ENCODE measurements at places on chromosomes 4 and X.
A peak's percentile ranks its signal among the peaks of the same experiment; 100 is the strongest.

DNA sequence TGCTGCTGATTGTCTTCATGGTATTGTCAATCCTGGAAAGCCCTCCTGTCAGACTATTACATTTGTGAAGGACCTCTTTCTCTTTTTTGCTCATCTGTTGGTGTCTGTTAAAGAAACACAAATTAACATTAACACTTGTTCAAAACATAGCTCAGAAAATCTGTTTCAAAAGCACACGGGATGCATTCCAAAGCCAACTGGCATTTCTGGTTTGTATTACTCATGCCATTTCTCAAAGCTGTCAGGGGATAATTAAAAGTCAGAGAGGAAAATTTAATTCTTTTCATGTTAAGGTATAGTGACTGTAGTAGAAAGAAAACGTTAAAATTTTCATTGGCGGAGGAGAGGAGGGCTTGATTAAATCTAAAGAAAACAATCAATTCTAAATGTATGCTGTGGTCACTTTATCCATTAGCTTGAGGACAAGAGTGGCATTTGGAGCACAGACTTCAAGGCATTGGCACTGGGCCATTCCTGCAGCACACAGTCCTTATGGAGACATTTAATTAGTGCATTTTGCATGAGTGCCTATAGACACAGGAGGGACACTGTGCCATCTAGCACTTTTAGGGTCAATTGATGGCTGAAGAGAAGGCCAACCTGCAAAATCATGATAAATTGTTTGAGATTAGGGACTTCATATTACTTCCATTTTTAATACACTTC is 21.2 kb upstream of the GLRA2 start:
- no peak for DNase-seq
- no peak overlapping the region for H3K27ac ChIP-seq
- no peak overlapping the region for H3K4me3 ChIP-seq
- no peaks in the 10 kb centered on the region for H3K4me1 ChIP-seq
- no peaks in the 10 kb centered on the region for H3K36me3 ChIP-seq
- no peaks in the 10 kb centered on the region for H3K27me3 ChIP-seq

- H3K4me1 ChIP-seq = no peaks in the 10 kb centered on the region
- no peaks in the 10 kb centered on the region for H3K27me3 ChIP-seq
- no peaks in the 10 kb centered on the region for H3K36me3 ChIP-seq
- H3K4me3 ChIP-seq = no peak overlapping the region
- H3K27ac ChIP-seq = no peak overlapping the region
- no peak for DNase-seq
Observed at GRCh38 chrX:70508296-70508911, 63.8 kb downstream of the DLG3 start.

GRCh38 chrX:43676971-43677572 is 21.0 kb downstream of the MAOA start:
- no peaks in the 10 kb centered on the region for H3K4me1 ChIP-seq
- peak overlapping the region; percentile 49 for H3K27ac ChIP-seq
- H3K27me3 ChIP-seq = no peaks in the 10 kb centered on the region
- no peak overlapping the region for H3K4me3 ChIP-seq

- no peaks in the 10 kb centered on the region for H3K27me3 ChIP-seq
- H3K4me3 ChIP-seq = no peak overlapping the region
- DNase-seq = no peak
- H3K4me1 ChIP-seq = no peaks in the 10 kb centered on the region
- H3K27ac ChIP-seq = no peak overlapping the region
- H3K36me3 ChIP-seq = no peaks in the 10 kb centered on the region
Observed at GRCh38 chr4:4666693-4667621, 125.1 kb upstream of the STX18 start.

- no peak for DNase-seq
- no peaks in the 10 kb centered on the region for H3K27me3 ChIP-seq
- H3K36me3 ChIP-seq = no peaks in the 10 kb centered on the region
- H3K4me3 ChIP-seq = no peak overlapping the region
- H3K27ac ChIP-seq = no peak overlapping the region
- H3K4me1 ChIP-seq = peaks cover 9% of the 10 kb centered on the region
Observed at GRCh38 chr4:7168106-7168505, 24.2 kb upstream of the SORCS2 start.

GRCh38 chrX:143435916-143436315 is 81.4 kb downstream of the SPANXN3 start:
- no peaks in the 10 kb centered on the region for H3K27me3 ChIP-seq
- H3K4me1 ChIP-seq = no peaks in the 10 kb centered on the region
- H3K36me3 ChIP-seq = no peaks in the 10 kb centered on the region
- H3K4me3 ChIP-seq = no peak overlapping the region
- DNase-seq = no peak

DNA sequence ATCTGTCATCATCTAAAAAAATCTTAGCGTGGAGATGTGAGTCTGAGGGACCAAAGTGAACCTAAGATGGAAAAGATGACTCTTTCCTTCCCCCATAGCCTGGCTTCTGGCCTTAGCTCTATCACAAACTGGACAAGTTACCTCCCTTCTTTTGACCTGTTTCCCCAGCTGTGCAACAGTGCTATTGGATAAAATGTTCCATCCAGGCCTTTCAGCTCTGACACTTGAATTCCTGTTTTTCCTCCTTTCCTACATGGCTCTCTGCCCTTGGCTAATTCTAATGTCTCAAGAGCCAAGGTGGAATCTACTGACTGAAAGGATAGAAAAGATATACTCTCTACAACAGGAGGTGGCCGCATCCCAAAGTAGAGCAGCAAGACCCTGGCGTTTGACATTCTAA is 84.5 kb upstream of the ARHGEF9 start:
- H3K27me3 ChIP-seq = no peaks in the 10 kb centered on the region
- H3K27ac ChIP-seq = no peak overlapping the region
- DNase-seq = no peak
- H3K4me3 ChIP-seq = no peak overlapping the region
- H3K36me3 ChIP-seq = no peaks in the 10 kb centered on the region

GRCh38 chrX:110317061-110317819 is 645 bp downstream of the AMMECR1 start:
- H3K27me3 ChIP-seq = no peaks in the 10 kb centered on the region
- peak overlapping the region; percentile 61 for H3K4me3 ChIP-seq
- peak; percentile 17 for DNase-seq
- H3K4me1 ChIP-seq = no peaks in the 10 kb centered on the region

- H3K27me3 ChIP-seq = peaks cover 14% of the 10 kb centered on the region
- H3K27ac ChIP-seq = no peak overlapping the region
- no peaks in the 10 kb centered on the region for H3K36me3 ChIP-seq
Observed at GRCh38 chr4:74366367-74366911, 1.5 kb downstream of the EREG start.

- DNase-seq = peak; percentile 98
- H3K27me3 ChIP-seq = no peaks in the 10 kb centered on the region
- H3K4me3 ChIP-seq = peak within 1 kb of the TSS; percentile 98
- H3K36me3 ChIP-seq = no peaks in the 10 kb centered on the region
- H3K4me1 ChIP-seq = peaks cover 37% of the 10 kb centered on the region
Observed at GRCh38 chr4:1289207-1290164, at the start of gene MAEA. TSS of gene MAEA (plus strand) at chr4:1289891. CDS start at chr4:1289914, 23 bp downstream.

- no peak overlapping the region for H3K4me3 ChIP-seq
- H3K27ac ChIP-seq = no peak overlapping the region
- H3K4me1 ChIP-seq = no peaks in the 10 kb centered on the region
- no peak for DNase-seq
- H3K36me3 ChIP-seq = no peaks in the 10 kb centered on the region
Observed at GRCh38 chrX:131955099-131955777, 67.9 kb upstream of the STK26 start.

GRCh38 chr4:100935090-100935489 is 412.2 kb downstream of the PPP3CA start:
- no peaks in the 10 kb centered on the region for H3K27me3 ChIP-seq
- H3K27ac ChIP-seq = no peak overlapping the region
- H3K4me1 ChIP-seq = no peaks in the 10 kb centered on the region
- no peaks in the 10 kb centered on the region for H3K36me3 ChIP-seq
- DNase-seq = no peak

GRCh38 chr4:87093443-87094123 is 126.8 kb downstream of the KLHL8 start:
- no peaks in the 10 kb centered on the region for H3K27me3 ChIP-seq
- peaks cover 27% of the 10 kb centered on the region for H3K4me1 ChIP-seq
- DNase-seq = no peak
- H3K36me3 ChIP-seq = no peaks in the 10 kb centered on the region
- H3K4me3 ChIP-seq = no peak overlapping the region

DNA sequence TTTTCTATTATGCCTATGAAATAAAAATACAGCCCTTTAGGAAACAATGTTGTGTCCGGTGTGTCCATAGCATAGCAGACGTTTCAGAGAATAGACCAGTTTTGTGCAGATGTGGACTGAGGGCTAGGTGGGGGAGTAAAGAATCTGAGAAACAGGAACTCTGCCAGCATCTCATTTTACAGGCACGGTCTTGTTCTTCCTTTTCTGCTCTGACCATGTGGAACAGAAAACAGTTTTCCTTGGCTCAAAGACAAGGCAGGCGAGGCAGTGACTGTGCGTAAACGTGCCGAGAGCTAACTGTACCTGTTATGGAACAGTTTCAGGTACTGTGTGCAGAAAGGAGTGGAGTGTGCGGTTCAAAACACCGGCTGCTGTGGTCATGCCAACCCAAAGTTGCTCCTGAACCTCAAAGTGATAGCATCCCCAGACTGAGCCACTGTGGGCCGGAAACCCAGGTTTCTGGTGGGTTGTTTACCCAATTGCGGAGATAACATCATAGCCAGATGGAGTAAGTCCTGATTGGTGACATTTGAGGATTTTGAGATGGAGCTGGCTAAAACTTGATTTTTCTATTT is 20.2 kb downstream of the CNGA2 start:
- H3K27me3 ChIP-seq = no peaks in the 10 kb centered on the region
- H3K4me3 ChIP-seq = no peak overlapping the region
- DNase-seq = no peak

GRCh38 chrX:65871671-65872311 is 168.1 kb downstream of the VSIG4 start:
- peak; percentile 64 for DNase-seq
- no peaks in the 10 kb centered on the region for H3K4me1 ChIP-seq

DNA sequence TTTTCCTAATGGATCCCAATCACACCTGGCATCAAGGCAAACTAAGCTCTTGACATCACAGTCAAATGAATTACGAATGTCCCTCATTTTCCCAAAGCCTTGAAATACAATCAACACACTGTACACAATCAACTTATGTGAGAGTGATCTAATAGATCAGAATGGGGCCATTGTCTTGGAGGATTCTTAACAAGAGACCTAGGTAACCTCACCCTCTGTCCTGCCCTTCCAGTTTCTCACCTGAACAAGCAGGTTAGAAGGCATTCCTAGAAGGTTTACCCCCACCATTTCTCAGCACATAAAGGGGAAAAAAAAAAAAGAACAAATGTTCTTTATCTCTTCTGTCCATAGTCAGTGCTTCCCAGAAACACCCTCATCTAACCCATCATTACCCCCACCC is 6.3 kb downstream of the SLC39A8 start:
- no peak overlapping the region for H3K4me3 ChIP-seq
- no peak overlapping the region for H3K27ac ChIP-seq
- H3K4me1 ChIP-seq = peaks cover 5% of the 10 kb centered on the region
- DNase-seq = no peak
- H3K27me3 ChIP-seq = no peaks in the 10 kb centered on the region
- no peaks in the 10 kb centered on the region for H3K36me3 ChIP-seq

DNA sequence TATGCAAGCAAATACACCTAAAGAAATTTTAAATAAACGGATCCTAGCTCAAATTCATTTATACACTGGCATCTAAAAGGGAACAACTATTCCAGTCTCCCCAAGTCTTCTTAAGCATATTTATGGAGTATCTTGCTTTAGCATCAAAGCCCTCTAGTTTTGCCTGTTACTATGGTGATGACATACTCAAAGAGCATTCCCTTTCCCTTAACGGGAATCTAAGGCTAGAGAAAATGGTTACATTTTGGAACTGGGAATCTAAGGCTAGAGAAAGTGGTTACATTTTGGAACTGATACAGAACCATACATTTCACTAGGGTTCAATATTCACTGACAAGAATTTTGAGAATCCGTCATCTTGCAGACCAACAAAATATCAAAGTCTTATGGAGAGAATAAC is 271.2 kb downstream of the CHIC1 start:
- H3K27me3 ChIP-seq = no peaks in the 10 kb centered on the region
- no peak for DNase-seq
- H3K36me3 ChIP-seq = no peaks in the 10 kb centered on the region
- no peak overlapping the region for H3K27ac ChIP-seq
- H3K4me3 ChIP-seq = no peak overlapping the region
- no peaks in the 10 kb centered on the region for H3K4me1 ChIP-seq

DNA sequence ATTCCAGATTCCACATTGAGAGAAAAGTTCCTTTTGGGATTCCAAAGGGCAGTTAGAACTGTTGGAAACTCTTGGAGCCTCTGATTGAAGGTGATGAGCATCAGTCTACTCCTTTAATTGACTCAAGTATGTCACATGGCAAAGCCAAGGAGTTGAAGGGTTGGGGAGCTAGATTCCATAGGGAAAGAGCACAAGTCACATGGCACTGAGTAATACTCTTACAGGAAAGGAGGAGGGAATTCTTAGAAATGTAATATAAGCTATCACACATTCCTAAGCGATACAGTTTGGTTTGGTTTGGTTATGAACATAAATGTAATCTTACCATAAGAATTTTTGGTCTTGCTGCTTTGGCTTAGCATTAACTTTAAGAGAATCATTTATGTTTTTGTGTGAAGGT is 15.7 kb downstream of the SPCS3 start:
- no peak for DNase-seq
- no peaks in the 10 kb centered on the region for H3K4me1 ChIP-seq
- no peak overlapping the region for H3K4me3 ChIP-seq

- peak overlapping the region; percentile 64 for H3K27ac ChIP-seq
- H3K4me3 ChIP-seq = no peak overlapping the region
- no peaks in the 10 kb centered on the region for H3K36me3 ChIP-seq
Observed at GRCh38 chrX:23844502-23845138, 61.6 kb downstream of the SAT1 start.

- H3K27ac ChIP-seq = no peak overlapping the region
- H3K27me3 ChIP-seq = no peaks in the 10 kb centered on the region
- no peaks in the 10 kb centered on the region for H3K4me1 ChIP-seq
- H3K36me3 ChIP-seq = no peaks in the 10 kb centered on the region
Observed at GRCh38 chr4:13794819-13795565, 167.5 kb upstream of the BOD1L1 start.

GRCh38 chr4:153543351-153543750 is 77.2 kb downstream of the TMEM131L start:
- no peak overlapping the region for H3K27ac ChIP-seq
- H3K4me3 ChIP-seq = no peak overlapping the region
- H3K36me3 ChIP-seq = no peaks in the 10 kb centered on the region
- H3K27me3 ChIP-seq = no peaks in the 10 kb centered on the region
- no peak for DNase-seq
- H3K4me1 ChIP-seq = no peaks in the 10 kb centered on the region

DNA sequence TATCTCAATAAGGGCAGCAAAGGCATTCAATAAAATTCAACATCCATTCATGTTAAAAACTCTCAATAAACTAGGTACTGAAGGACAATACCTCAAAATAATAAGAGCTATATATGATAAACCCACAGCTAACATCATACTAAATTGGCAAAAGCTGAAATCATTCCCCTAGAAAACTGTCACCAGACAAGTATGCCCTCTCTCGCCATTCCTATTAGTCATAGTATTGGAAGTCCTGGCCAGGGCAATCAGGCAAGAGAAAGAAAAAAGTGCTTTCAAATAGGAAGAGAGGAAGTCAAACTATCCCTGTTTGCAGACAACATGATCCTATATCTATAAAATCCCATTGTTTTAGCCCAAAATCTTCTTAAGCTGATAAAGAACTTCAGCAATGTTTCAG is 116.8 kb downstream of the TENT5D start:
- H3K27ac ChIP-seq = no peak overlapping the region
- no peaks in the 10 kb centered on the region for H3K4me1 ChIP-seq
- H3K27me3 ChIP-seq = no peaks in the 10 kb centered on the region
- H3K4me3 ChIP-seq = no peak overlapping the region
- no peak for DNase-seq

- H3K36me3 ChIP-seq = no peaks in the 10 kb centered on the region
- H3K4me3 ChIP-seq = no peak overlapping the region
- peaks cover 29% of the 10 kb centered on the region for H3K4me1 ChIP-seq
- H3K27ac ChIP-seq = peak overlapping the region; percentile 56
- no peaks in the 10 kb centered on the region for H3K27me3 ChIP-seq
Observed at GRCh38 chr4:69754926-69755580, 5.4 kb downstream of the SULT1B1 start.
